ENCODE measurements at places on chromosomes 7 and 10.

GRCh38 chr7:35839860-35840854 lies 39.3 kb downstream of the SEPTIN7 start:
- no peak for DNase-seq

DNA sequence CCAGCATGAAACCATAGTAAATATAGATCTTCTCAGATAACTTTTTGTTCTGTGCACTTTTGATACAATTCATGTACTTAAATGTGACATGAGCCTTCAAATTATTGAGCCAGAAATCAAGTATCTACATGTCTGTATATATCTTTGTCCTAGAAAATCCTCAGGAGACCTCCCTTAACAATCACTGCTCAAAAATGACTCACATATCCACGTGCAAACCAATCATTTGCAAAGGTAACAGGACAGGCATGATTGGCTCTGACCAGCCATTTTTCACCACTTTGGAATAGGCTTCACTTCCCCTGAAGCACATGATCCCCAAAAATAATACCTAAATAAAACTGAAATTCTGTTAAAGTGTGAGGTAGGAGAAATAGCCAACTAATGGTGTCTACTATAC lies 902.5 kb downstream of the PCDH15 start:
- no peak for DNase-seq

DNA sequence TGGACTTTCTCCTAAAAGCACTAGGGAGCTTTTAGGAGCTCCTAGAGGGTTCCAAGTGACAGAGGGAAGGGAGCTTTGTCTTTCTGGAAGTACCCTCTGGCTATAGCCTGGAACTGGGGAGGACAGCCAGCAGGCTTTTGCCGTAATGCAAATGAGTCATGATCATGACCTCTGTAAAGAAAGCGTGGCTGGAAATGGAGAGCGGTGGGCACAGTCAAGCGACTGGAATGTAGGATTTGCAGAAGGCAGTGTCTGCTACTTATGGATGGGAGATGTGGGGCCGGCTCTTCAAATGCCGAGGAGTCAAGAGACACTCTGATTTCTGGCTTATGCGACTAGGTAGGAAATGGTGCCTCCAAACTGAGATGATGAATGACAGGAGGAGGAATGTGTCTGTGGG lies 34.6 kb upstream of the PLPP4 start:
- DNase-seq: no peak

- DNase-seq: no peak
These were observed 219.8 kb downstream of the MAD1L1 start for GRCh38 chr7:2012981-2013380.

DNA sequence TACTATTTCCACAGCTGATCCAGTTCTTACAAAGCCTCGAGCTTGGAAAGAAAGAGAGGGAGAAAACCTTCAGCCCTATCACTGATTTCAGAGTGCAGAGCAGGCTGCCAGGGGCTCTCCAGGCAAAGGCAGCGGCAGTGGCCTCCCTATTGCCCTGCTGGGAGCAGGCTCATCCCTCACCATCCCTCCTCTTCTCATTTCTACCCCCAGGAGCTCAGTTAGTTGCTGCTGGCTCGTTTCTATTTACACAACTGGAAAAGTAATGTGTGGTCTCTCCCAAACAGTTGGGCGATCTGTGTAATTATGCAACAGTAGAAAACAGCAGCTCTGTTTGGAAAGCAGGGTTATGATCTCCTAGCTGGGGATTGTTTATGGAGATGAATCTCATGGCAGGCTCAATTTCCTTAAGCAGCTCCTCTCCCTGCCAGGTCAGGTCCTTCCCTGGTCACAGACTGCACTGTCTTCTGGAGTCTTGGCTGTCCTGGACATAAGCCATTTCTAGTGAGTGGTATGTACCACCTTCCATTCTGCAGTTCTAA lies 28.7 kb upstream of the TNS3 start:
- DNase-seq: no peak

DNA sequence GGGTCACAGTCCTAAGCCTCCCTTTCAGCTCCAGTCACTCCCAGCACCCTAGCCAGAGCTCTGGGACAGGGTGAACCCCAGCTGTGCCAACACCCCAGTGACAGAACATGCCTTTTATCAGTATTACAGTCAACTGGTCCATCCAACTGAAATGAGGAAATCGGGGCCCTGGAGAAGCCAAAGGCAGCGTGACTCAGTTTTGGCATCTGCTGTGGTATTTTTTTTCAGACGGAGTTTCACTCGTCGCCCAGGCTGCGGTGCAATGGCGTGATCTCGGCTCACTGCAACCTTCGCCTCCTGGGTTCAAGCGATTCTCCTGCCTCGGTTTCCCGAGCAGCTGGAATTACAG lies 3.4 kb upstream of the CLDN15 start:
- DNase-seq: no peak

Data from stimulated activated naive CD8-positive, alpha-beta T cell treated with anti-CD3 and anti-CD28 coated beads, Interleukin-15, amount 100 ng/mL, for 72 hours (primary cell).